ENCODE measurements at places on chromosomes 2 and 18. TPM values are rescaled to one million over a fixed set of nuclear protein-coding genes. Genes with fewer than 3 reads are reported as not detected.

DNA sequence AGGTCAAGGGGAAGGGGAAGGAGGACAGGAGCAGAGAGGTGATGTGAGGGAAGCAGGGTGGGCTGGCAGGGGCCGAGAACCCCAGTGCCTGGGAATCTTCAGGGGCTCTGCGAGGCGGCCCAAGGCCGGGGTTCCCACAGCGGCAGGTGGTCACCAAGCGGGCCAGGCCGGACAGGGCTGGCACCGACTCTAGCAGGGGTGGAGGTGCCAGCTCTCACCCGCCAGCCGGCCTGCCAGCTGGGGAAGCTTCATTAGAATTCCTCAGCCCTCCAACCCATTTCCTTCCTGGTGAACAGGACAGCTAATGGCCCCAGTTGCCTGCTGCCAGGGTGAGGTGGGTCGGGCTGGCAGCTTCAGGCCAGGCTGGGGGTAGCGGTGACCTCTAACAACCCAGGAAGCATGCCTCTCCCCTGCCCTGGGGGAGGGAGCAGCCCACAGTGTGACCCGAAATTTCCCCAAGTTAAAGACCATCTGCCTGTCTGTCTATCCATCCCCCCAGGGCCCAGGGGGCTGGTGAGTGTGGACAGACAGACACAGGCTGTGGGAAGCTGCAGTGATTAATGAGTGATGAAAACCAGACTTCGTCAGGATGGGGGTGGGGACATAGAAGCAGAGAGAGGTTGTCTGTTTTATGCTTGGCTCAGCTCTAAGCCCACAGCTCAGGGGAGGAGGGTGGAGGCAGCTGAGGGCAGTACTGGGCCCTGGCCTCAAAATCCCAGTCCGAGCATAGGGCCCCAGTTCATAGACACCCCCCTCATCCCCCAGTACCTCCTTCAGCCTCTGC is 144.1 kb downstream of the ZFP36L2 start:
- no peak for DNase-seq
- no peaks in the 10 kb centered on the region for H3K36me3 ChIP-seq
- peak overlapping the region; percentile 93 for H3K27ac ChIP-seq
- no peak overlapping the region for H3K4me3 ChIP-seq
- peaks cover 79% of the 10 kb centered on the region for H3K4me1 ChIP-seq

CEP76 gene
- 6.5 TPM for total RNA-seq

- H3K4me1 ChIP-seq: peaks cover 8% of the 10 kb centered on the region
- DNase-seq: no peak
- H3K27ac ChIP-seq: no peak overlapping the region
These were observed 11.2 kb upstream of the ANKRD53 start for GRCh38 chr2:70967189-70967588.

DNA sequence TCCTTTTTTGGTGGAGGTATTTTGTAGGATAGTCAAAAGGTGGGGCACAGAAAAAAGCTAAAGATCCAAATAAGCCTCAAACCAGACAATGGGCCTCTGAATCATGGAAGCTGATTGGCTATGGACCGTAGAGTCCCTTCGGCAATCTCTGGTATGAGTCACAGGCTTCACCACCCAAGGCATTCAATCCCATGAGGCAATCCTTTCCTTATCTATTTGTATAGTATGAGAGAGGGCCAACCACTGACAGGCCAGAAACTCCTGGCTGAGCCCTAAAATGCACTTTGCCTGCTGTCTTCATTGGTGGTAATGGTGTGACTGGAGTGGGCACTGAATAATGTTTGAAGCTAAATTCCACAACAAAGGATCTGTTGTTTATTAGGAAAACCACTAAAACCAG is 38.7 kb upstream of the MEX3C start:
- DNase-seq: no peak
- H3K27me3 ChIP-seq: no peaks in the 10 kb centered on the region
- H3K4me1 ChIP-seq: peaks cover 7% of the 10 kb centered on the region
- H3K27ac ChIP-seq: no peak overlapping the region
- no peak overlapping the region for H3K4me3 ChIP-seq

SKOR2 gene
- total RNA-seq: not detected

CCDC74B gene
- 0.96 TPM for total RNA-seq

DNA sequence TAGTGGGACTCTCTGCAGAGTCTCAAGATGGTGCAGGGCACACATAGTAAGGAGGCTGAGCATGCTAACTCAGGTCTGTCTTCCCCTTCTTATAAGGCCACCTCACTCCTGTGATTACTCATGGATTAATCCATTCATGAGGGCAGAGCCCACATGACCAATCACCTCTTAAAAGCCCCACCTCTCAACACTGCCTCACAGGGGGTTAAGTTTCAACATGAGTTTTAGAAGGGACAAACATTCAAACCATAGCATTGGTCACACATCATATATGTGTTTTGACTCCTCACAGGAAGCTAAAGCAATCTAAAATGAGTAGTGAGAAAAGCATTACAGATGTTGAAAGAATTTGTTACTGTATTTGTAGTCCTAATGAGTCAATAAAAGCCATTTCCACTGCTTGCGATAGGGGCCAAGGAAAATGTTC is 57.5 kb downstream of the DTNA start:
- no peak overlapping the region for H3K27ac ChIP-seq
- H3K27me3 ChIP-seq: no peaks in the 10 kb centered on the region
- H3K4me3 ChIP-seq: no peak overlapping the region
- DNase-seq: no peak

MC5R gene
- 0.26 TPM for total RNA-seq

VWA3B gene
- not detected for total RNA-seq

PHOSPHO2 gene
- 4.7 TPM for total RNA-seq

- no peaks in the 10 kb centered on the region for H3K4me1 ChIP-seq
- no peak overlapping the region for H3K27ac ChIP-seq
- DNase-seq: no peak
- no peak overlapping the region for H3K4me3 ChIP-seq
These were observed 62.5 kb upstream of the HPCAL1 start for GRCh38 chr2:10240161-10240681.

- H3K4me3 ChIP-seq: no peak overlapping the region
- DNase-seq: peak; percentile 56
- H3K4me1 ChIP-seq: no peaks in the 10 kb centered on the region
- H3K27ac ChIP-seq: no peak overlapping the region
These were observed 140.6 kb downstream of the NETO1 start for GRCh38 chr18:72727038-72727655.

DNA sequence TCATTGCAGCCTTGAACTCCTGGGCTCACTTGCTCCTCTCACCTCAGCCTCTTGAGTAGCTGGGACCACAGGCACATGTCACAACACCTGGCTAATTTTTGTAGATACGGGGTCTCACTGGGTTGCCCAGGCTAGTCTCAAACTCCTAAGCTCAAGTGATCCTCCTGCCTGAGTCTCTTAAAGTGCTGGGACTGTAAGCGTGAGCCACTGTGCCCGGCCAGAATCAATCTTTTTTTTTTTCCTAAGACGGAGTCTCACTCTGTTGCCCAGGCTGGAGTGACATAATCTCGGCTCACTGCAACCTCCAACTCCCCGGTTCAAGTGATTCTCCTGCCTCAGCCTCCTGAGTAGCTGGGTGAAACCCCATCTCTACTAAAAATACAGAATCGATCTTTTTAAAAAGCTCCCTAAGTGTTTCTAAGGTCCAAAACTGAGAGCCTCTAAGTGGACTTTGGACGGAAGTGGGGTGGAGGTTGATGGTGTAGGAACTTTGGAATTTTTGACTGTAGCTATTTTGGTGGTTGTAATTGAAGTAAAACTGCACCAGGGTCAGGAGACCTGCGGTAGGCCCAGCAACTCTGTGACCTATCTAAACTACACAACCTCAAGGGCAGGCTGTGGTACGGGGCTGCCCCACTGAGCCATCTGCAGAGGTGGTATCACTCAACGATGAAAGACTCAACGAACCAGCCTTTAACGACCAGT is 82.9 kb downstream of the POLR1A start:
- peaks cover 18% of the 10 kb centered on the region for H3K4me1 ChIP-seq
- peak; percentile 44 for DNase-seq
- H3K4me3 ChIP-seq: no peak overlapping the region
- no peaks in the 10 kb centered on the region for H3K27me3 ChIP-seq

- no peaks in the 10 kb centered on the region for H3K4me1 ChIP-seq
- DNase-seq: no peak
- H3K36me3 ChIP-seq: no peaks in the 10 kb centered on the region
- no peak overlapping the region for H3K4me3 ChIP-seq
These were observed 695.6 kb downstream of the TSN start for GRCh38 chr2:122451040-122451439.

ZNF516 gene
- 20.5 TPM for total RNA-seq

ABCB11 gene
- total RNA-seq: 0.29 TPM

DNA sequence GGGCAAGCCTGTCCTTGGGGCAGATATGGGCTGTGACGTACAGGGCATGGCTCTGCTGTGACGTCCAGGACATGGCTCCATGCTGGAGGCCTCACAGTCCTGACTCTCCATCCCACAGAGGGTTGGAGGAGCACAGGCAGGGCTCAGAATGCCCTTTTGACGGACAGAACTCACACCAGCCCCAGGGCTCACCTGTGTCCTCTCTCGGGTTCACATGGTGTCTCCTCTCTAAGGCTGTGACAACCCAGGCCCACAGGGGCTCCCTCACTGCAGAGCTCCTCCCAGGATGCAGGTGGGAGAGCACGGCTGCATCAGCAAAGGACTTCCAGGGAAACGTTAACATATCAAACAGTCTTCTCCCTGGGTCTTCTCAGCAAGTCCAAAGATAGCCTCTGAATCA is 133.8 kb downstream of the EIPR1 start:
- no peaks in the 10 kb centered on the region for H3K27me3 ChIP-seq
- no peaks in the 10 kb centered on the region for H3K36me3 ChIP-seq

- no peaks in the 10 kb centered on the region for H3K36me3 ChIP-seq
- no peak overlapping the region for H3K27ac ChIP-seq
- peaks cover 19% of the 10 kb centered on the region for H3K4me1 ChIP-seq
- no peak for DNase-seq
- H3K27me3 ChIP-seq: no peaks in the 10 kb centered on the region
These were observed 119.8 kb downstream of the LAMA1 start for GRCh38 chr18:6997808-6998207.

DNA sequence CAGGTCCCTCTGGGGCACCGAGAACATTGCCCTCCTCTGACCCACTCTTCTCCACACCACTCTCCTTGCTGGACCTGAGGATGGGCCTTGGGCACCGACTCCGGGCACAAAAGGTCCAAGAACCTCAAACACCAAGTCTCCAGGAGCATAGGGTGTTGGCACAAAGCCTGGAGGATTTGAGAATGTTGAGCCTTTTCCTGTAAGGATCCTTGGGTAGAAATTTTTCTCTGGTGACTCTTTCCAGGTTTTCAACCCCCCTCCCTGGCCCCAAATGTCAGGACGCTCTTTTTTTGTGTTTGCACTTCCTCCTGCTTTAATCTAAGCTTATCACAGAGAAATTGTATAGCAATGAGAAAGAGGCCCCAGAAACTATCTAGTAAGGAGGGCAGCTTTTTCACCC is 9.2 kb downstream of the SPR start:
- H3K4me3 ChIP-seq: no peak overlapping the region
- no peak overlapping the region for H3K27ac ChIP-seq
- DNase-seq: no peak
- peaks cover 48% of the 10 kb centered on the region for H3K27me3 ChIP-seq
- peaks cover 9% of the 10 kb centered on the region for H3K36me3 ChIP-seq

GLI2 gene
- 1.9 TPM for total RNA-seq

DNA sequence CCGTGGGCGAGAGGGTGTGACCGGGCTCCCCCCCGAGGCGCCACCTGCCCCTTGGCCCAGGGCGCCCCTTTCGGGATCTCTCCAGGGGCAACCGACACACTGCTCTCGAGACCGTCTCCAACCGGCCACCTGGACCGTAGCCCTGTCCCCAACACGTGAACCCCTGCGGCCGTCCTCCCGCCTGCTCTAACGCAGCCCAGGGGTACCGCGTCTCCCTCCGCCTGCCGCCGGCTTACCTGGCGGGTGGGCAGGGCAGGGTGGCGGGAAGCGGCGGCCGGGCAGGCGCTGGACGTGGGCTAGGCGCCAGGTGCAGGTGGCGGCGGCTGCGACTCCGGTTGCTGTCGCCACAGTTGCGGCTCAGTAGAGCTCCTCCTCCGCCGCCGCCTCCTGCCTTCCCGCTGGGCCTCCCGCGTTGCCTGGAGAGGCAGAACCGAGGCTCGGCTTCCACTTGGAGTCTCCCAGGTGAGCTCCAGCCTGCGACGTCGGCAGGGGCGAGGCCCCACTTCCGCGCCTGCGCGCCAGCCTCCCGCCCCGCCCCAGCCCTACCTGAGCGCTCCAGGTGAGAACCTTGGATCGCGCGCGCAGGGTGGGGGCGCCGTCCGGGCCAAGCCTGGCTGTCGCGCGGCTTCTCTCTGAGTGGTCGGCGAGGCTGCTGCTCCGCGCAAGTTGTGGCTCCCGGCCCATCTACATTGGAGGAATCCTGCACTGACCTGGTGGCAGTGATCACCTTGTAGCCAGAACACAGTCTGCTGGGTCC is at the start of gene GALNT3:
Gene GALNT3 (minus strand): TSS at position 469 of the 757 bp plus-strand sequence. CDS start 23,547 bp downstream, outside the sequence.
- H3K27me3 ChIP-seq: no peaks in the 10 kb centered on the region
- peaks cover 26% of the 10 kb centered on the region for H3K4me1 ChIP-seq
- no peaks in the 10 kb centered on the region for H3K36me3 ChIP-seq
- DNase-seq: peak; percentile 85
- peak within 1 kb of the TSS; percentile 73 for H3K27ac ChIP-seq
- peak within 1 kb of the TSS; percentile 67 for H3K4me3 ChIP-seq

- H3K27ac ChIP-seq: no peak overlapping the region
- H3K27me3 ChIP-seq: peaks cover 4% of the 10 kb centered on the region
- DNase-seq: no peak
- no peak overlapping the region for H3K4me3 ChIP-seq
- H3K4me1 ChIP-seq: no peaks in the 10 kb centered on the region
- no peaks in the 10 kb centered on the region for H3K36me3 ChIP-seq
These were observed 66.7 kb downstream of the ASB1 start for GRCh38 chr2:238493411-238493810.

DNA sequence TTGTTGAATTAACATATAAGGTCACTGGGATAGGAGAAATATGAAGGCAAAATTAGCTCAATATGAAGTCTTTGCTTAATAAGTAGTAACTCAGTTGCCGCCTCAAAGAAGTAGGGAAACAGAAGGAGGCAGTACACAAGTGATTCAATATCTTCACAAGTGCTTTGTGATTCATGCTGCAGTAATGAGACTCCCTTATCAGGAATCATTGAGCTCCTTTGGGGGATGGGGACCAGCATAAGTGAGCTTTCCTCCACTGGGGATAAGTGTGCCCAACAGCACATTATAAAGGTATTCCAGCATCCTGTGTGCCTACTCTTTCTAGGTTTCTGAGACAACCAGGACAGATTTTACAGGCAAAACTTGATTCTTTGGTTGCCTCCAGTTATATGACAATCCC is 323.4 kb upstream of the UBE2E3 start:
- no peaks in the 10 kb centered on the region for H3K27me3 ChIP-seq
- H3K4me1 ChIP-seq: no peaks in the 10 kb centered on the region
- no peak overlapping the region for H3K4me3 ChIP-seq
- no peak overlapping the region for H3K27ac ChIP-seq

- no peak overlapping the region for H3K4me3 ChIP-seq
- no peak overlapping the region for H3K27ac ChIP-seq
- DNase-seq: no peak
- peaks cover 9% of the 10 kb centered on the region for H3K36me3 ChIP-seq
- H3K4me1 ChIP-seq: no peaks in the 10 kb centered on the region
These were observed 32.5 kb downstream of the ARL5A start for GRCh38 chr2:151795646-151796240.

Measured in suprapubic skin (tissue), 4 donors.